Cerebellar nuclear complex (tissue), 1 donor: ENCODE measurements at places on chromosomes 13 and 19.

DNA sequence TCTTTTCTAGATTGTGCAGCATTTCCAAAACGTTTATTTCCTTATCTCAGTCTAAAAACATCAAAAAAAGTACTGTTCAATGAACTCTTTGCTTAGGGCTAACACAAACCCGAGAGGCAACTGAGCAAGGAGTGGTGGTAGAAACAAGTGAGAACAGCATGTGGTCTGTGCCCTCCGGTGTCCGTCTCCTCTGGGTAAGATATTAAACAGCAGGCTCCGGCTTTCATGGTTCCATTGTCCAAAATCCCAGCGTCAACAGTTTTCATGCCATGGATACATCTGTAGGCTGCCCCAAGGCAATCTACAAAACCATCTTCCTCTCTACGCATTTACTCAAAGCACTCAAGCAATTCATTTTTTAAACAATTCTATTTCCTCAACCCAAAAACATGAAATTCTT, 22.8 kb downstream of the DCLK1 start:
- no peak for DNase-seq

- DNase-seq, result no peak
These were observed 426.1 kb upstream of the KLF12 start for GRCh38 chr13:74560325-74560724.

DNA sequence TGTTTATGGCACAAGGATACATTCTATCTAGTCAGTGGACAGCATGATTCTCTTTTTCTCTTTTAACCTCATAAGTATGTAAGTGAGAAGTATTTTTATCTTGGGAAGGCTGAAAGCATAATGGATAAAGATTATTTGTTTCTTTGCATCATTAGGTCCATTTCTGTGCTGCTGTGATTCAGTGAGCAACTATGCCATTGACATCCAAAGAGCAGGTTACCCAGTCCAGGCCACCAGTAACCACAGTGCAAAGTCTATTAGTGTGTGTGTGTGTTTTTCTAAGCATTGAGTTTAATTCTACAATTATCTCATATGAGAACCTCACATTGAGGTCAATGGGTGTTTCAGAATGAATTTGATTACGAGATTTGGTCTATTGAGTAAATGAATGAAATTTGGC, 158.8 kb upstream of the DACH1 start:
- no peak for DNase-seq

GRCh38 chr13:99969919-99970650, 1.5 kb downstream of the ZIC5 start:
- DNase-seq, result no peak

DNA sequence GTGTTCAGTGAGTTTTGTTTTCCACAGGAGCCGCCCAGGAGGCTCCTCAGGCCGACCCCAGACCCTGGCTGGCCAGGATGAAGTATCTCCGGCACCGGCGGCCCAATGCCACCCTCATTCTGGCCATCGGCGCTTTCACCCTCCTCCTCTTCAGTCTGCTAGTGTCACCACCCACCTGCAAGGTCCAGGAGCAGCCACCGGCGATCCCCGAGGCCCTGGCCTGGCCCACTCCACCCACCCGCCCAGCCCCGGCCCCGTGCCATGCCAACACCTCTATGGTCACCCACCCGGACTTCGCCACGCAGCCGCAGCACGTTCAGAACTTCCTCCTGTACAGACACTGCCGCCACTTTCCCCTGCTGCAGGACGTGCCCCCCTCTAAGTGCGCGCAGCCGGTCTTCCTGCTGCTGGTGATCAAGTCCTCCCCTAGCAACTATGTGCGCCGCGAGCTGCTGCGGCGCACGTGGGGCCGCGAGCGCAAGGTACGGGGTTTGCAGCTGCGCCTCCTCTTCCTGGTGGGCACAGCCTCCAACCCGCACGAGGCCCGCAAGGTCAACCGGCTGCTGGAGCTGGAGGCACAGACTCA, 12.9 kb downstream of the B3GNT3 start:
- DNase-seq, result no peak

- DNase-seq, result no peak
These were observed 787.8 kb downstream of the LIG4 start for GRCh38 chr13:107427536-107427935.
